MG63 (cell line): ENCODE measurements at places on chromosomes 1 and 21.

DNA sequence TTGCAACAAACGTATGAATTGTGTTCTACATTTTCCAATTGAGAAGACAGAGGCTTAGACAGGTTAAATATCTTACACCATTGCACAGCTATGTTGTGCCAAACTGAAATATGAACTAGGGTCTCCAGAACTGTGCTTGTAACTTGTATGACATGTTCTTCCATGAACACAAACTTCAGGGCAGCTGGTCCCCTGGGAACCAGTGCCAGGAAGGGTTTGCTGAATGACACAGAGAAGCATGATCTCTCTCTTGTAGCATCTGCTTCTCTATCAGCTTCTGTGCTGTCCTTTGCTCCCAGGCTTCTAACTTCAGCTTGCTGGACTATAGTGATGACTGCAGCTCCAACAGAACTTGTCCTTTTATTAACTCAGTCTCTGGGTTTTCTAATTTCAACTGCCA, 385.5 kb downstream of the SIPA1L2 start:
- no peak for DNase-seq

DNA sequence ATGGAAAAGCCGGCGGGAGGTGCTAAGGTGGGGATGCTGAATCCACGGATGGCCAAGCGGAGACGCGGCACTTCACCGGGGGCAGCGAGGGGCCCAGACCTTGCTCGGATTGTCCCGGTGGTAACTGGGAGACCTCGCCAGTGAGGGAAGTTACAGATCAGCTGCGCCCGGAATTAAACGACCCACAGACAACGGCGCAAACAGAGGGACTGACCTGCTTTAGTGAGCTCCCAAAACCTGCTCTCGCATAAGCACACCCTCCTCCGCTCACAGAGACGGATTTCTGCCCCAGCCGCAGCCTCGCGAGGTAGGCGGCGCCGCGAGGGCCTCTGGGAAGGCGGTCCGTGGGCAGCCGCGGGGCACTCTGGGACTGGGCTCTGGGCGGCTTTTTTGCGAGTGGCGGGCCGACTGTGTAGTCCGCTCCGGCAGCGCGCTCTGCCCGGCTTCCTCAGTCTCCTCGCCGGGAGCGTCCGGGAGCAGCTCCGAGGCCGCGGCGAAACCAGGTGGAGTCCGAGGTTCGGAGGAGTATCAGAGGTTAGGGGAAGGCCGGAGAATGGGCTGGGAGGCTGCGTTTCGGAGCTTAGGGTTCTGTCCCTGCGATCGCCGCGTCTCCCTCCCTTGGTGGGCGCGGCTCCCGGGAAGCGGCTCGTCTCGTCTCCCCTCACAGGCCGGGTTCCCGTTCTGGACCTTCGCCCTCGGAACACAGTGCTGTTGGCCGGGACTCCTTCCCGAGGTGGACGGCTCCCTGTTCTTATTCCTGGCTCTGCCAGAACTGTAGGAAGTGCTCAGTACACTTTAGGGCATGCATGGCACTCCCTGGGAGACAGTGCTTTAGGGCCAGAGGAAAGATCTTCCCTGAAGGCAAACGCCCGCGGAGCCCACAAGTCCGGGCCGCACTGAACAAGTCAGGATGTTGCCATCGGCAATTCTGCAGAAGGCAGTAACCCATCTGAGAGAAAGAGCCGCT, at the start of gene EXO5:
Gene EXO5 (plus strand): TSS at position 393 of the 967 bp plus-strand sequence. CDS start 5,778 bp downstream, outside the sequence.
- DNase-seq, result peak; percentile 83

- no peak for DNase-seq
Observed at GRCh38 chr1:112363636-112364035, 32.4 kb upstream of the CTTNBP2NL start.

DNA sequence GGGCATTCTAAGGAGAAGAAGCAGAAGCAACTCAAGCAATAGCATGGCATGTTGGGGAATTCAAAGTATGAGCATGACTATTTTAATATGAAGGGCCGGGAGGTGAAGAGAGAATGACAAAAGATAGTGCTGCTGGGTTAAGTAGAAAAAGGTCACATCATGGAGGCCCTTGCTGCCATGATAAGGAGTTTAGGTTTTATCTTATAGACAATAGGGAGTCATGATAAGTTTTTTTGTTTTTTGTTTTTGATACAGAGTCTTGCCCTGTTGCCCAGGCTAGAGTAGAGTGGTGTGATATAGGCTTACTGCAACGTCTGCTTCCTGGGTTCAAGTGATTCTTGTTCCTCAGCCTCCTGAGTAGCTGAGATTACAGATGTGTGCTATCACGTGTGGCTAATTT, 3.1 kb downstream of the BNIPL start:
- DNase-seq, result no peak

GRCh38 chr1:52559875-52560274, 7.0 kb upstream of the TUT4 start:
- no peak for DNase-seq

DNA sequence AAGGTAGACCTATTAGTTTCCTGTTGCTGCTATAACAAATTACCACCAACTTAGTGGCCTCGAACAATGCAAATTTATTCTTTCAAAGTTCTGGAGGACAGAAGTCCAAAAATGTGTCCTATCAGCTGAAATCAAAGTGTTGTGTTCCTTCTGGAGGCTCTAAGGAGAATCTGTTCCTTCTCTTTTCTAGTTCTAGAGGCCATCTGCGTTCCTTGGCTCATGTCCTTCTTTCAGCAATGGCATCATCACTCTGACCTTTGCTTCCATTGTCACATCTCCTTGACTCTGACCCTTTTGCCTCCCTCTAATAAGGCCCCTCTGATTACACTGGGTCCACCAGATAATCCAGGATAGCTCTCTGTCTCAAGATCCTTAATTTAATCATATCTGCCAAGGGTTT, 1.2 kb upstream of the MR1 start:
- DNase-seq, result no peak

DNA sequence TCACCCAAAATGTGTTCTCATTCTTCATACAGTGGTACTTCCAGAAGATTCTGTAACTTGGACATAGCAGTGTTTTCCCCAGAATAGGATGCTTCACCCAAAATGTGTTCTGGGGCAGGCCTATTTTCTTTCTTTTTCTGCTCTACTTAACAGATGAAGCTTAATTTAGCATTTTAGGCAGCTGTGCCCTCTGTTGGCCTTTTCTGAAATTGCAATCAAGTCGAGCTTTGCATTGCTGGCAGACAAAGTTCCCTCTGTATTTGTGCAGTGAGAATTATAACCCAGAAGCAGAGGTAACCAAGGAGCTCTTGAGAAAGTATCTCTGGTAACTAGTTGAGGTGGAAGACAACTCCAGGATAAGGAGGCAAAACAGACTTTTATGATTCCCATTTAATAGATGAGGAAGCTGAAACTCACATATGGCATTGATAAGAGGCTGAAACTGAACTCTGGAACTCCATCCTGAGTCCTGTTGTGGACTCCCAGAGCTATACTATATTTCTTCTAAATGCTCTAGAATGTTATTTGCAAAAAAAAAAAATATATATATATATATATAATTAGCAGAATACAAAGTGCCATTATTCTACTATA, 50.3 kb upstream of the L1TD1 start:
- DNase-seq, result peak; percentile 3
